Activated CD4-positive, alpha-beta T cell treated with anti-CD3 and anti-CD28 coated beads for 1 hour (primary cell): ENCODE measurements at places on chromosomes 11 and 22.
A peak's percentile ranks its signal among the peaks of the same experiment; 100 is the strongest.

DNA sequence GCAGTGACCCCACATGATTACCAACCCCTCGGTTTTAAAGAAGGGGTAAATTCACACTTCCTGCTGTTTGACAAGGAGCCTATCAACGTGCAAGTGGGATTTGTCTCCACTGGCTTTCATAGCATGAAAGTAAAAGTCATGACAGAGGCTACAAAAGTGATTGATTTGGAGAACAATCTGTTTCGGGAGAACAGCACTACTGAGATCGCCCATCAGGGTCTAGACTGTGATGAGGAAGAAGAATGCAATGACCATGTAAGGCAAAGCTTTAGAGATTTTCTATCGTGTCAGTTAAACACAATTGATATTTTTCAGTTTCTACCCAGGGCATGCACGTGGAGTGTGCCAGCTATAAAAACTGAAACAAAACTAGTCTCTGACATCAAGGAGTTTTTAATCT lies 41.7 kb downstream of the HORMAD2 start:
- no peak for DNase-seq

GRCh38 chr11:4727171-4727570 lies 22.6 kb downstream of the MMP26 start:
- DNase-seq = no peak

DNA sequence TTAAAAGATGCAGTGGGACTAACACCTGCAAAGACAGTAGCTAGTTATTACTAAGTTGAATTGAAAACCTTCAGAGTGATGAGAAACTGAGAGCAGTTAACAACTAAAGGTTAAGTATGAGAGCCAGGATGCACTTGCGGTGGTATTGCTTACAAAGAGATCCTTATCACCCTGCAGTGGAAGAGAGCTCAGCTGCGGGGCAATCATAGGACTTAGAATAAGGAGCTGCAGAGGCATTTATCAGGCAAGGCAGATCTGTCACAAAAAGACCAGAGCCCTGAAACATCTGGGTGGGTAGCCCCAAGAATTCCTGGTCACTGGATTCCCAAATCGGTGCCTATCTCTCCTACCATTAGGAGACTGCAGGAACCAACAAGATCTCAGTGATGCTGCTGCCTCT lies 34.3 kb upstream of the CFAP300 start:
- no peak for DNase-seq

DNA sequence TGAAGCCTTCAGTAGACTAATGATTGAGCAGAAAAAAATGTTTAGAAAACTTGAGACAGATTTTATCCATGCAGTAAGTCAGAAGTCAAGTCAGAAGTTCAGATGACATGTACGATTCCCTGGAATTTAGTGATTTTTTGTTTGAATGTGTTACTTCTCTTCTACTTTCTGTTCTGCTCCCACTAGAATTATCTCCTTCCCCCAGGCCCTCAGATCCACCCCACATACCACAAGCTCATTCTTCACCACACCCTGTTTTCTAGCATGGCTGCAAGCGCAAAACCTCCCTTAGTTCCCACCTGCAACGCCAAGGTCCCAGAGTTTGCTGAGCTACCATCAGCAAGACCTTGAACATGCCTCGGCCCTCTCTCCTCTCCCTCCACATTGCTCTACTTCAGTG lies 64.1 kb downstream of the KCNJ1 start:
- no peak for DNase-seq

DNA sequence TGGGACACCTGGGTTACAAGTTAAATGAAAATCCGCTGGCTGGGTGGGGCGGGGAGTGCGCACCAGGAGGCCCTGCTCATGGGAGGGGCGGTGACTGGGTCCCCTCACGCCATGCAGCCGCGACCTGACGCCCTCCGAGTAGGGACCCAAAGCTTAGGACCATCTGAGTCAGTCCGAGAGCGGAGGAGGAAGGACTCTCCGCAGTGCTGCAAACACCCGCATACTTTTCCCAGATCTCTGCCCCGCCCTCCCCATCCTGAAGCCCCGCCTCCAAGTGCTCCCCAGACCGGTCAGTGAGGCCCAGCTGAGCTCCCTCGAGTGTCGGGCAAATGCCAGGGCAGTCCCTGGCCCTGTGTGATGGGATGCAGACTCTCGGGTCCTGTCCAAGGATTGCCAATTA lies 6.6 kb upstream of the FLI1 start:
- no peak for DNase-seq

DNA sequence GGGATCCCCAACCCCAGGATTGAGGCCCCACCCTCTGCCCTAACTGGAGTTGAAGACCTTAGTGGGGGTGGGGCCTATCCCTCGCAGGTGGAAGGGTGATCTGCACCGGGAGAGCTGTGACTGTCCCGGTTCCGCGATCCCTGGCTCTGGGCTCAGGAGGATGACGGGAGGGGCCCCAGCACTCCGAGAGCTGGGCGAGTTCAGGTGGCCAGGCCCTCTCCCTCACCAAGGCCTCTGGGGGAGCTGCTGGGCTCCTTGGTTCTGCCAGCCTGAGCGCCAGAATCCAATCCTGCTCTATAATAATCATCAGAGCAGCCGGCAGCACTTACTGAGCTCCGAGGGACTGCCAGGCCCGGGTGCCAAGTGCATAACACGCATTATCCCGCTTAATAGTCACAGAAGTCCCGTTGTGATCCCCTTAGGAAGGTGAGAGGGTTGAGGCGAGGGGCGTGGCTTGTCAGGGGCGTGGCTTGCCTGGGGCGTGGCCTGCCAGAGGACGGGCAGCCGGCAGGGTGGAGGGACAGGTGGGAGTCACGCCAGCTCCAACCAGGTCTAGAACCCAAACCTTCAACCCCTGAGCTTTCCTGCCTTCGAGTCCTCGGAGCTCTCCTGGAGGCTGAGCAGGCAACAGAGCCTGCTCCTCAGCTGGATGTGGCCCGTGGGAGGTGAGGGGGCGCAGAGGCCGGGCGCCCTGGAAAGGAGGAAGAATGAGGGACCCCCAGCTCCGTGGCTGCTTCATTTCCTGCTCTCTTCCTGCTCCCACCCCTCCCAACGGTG lies 7.3 kb upstream of the SYT7 start:
- DNase-seq = peak; percentile 53
